GM04504 (cell line): ENCODE measurements at places on chromosomes 2 and 18.

DNA sequence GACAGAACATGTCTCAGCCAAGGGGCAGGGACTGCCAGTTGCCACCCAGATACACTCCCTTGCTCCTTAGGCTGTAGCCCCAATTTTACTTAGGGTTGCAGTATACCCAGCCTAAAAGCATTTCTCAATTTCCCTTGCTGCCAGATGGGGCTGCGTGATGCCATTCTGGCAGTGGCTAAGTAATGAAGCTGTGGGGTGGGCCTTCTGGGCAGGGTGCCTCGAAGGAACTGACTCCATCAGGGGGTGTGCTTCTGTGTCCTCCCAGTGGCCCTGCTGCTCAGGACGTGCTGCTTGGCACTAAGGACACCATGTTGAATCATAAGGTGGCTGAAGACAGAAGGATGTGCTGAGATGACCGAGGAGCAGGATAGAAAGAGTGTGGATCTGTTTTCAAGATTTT lies 74.2 kb downstream of the VWA3B start:
- no peak for DNase-seq

DNA sequence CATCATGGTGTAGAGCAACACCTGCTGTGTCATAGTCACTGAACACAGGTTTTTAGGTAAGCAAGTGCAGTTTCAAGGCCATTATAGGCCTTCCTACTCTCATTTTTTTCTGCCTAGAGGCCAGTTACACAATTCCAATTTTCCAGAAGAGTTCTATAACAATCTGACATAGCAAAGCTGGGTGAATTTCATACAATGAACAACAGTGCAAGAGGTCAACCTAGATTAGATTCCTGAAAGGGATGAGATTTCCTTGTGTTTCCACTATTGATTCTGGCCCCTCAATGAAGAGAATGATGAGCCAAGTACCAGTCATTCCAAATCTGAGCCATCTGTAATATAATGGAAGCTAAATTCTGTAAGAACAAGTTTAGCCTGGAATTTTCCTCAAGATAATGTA lies 15.3 kb upstream of the CD28 start:
- DNase-seq = no peak

- DNase-seq = no peak
Measured at GRCh38 chr2:164044622-164045021, 308.8 kb upstream of the FIGN start.

DNA sequence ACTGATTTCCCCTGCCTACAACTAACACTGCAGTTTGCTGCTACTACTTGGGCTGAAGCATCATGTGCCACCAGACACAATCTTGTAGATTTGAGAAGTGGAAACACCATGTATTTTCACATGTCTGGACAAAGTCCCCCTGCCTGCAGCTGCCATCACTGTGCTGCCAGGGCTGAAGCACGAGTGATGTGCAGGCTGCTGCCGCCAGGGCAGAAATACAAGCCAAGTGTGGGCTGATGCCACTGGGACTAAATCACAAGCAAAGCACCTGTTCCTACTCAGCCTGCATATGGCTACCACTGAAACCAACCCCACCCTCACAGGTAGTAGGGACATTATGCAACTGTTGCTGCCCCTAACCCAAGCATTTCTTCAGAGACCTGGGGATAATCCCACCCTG lies 179.5 kb upstream of the SLC35G4 start:
- DNase-seq = no peak

DNA sequence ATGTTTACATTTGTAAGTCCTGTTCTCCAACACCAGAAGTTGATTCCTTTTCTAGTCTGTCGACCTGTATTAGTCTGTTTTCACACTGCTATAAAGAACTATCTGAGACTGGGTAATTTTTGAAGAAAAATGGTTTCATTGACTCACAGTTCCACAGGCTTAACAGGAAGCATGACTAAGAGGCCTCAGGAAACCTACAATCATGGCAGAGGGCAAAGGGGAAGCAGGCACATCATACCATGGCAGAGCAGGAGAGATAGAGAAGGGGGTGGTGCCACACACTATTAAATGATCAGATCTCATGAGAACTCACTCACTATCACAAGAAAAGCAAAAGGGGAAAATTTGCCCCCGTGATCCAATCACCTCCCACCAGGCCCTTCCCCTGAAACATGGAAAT lies 112.8 kb upstream of the MAP3K20 start:
- no peak for DNase-seq

DNA sequence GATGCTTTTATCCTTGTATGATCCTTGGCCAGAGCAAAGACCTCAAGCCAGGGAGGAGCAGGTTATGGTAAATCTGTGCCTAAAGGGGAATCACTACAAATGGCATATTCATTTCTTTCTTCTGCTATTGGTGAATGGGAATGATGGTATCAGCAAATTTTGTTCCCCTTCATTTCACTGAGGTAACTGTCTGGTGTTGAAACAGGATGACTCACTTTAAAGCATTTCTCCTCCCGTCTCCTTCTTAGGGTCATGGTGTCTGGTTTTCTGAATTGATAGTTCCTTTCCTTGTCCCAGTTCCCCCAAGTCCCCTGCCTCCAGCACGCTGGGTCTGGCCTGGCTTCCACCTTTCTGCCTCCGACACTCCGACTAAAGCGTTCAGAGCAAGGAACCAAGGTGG lies 109.2 kb downstream of the MREG start:
- DNase-seq = no peak

DNA sequence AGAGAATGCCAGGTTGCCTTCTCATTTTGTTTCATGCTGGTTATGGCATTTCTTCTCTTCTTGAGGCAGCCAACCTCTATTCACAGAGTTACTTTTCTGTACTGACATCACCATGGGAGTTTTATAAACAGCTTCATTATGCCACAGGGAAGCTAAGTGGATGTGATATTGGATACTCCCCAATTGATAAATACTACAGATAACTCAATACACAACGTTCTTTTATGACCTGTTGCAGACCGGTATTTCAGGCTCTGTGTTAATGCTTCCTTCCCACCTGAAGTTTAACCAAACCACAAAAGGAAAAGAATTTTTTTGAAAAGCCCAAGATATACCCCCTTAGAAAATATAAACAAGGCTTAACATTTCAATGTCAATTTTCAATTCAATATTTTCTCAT lies 258.3 kb upstream of the SOX11 start:
- DNase-seq = no peak

DNA sequence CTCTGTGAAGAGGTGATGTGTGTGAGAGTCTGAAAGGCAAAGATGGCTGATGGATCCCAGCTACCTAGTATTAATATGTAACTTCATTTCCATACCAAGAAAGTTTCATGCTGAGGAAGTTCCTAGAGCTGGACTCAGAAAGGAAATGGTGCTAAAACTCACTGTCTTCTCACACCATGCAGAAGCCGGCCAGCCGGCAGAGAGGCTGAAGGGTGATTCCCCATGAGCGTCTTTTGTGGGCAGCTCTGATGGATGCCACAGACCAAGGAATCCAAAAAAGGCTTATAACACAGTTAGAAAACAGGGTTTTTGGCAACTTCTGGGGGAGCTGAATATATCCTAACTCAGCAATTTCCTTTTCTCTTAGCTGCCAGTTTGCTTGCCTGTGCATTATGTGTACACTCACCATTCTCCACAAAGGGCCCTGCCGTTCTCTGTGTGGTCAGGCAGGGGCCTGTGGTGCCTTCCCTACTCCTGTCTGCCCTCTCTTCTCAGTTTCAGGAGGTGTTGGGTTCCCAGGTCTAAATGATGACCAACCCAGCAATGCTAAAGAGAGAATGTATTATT lies 289.4 kb downstream of the MTX2 start:
- DNase-seq = no peak

DNA sequence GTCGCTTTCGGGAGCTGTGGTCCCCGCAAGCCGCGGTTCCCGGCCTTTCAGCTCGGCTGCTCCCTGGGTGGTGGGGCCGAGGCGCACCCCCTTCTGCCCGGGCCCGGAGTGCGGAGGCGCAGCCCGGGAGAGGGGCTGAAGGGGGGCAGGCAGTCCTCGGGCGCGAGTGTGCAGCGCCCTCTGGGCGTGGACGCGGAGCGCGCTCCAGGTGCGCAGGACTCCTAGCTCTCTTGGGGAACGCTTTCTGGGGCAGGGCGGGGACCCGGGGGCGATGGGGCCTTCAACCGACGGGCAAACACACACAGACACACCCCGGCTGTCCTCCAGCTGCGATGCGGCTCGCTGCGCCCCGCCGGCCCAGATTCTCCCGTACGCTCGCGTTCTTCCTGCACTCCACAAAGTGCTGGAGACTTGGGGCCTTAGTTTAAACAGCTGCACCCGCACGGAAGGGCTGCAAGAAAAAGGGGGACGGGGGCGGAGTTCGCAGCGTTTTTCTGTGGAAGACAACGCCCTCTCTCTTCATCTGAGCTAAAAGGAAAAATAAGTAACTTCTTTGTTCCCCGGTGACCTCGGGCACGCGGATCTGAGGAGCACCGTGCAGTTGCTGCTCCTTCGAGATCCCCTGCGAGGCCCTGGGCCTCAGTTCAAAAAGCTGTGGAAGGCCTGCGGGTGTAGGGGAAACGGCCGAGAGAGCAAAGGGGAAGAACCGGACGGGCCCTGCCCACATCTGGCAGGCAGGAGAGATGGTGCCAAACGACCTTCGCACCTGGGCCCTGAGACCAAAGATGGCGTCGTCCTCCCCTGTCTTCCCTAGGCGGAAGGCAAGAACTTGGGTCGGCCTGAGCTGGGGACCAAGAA lies 593 bp upstream of the SDC1 start:
- no peak for DNase-seq

- no peak for DNase-seq
Measured at GRCh38 chr2:222465746-222466145, 41.4 kb downstream of the SGPP2 start.

GRCh38 chr18:70674896-70675295 lies 386.1 kb downstream of the SOCS6 start:
- no peak for DNase-seq

- no peak for DNase-seq
Measured at GRCh38 chr2:222167762-222168161, 131.0 kb downstream of the PAX3 start.

DNA sequence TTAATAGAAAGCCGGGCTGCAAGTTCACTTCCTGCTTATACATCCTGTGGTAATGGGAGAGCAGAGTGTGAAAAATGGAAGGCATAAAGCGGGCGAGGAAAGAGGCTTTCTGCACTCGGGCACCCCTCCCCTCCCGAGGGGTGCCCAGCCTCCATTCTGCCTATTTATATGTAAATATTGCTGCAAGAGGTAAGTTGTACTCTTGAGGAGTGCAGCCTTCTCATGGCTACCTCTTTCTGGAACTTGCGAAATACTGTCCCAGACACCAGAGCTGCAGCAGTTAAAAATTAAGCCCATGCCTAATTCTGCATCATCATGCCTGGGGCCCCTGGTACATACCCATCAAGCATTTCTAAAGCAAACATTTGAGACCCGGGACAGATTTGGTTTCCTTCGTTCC lies 156.0 kb downstream of the GBX2 start:
- no peak for DNase-seq

DNA sequence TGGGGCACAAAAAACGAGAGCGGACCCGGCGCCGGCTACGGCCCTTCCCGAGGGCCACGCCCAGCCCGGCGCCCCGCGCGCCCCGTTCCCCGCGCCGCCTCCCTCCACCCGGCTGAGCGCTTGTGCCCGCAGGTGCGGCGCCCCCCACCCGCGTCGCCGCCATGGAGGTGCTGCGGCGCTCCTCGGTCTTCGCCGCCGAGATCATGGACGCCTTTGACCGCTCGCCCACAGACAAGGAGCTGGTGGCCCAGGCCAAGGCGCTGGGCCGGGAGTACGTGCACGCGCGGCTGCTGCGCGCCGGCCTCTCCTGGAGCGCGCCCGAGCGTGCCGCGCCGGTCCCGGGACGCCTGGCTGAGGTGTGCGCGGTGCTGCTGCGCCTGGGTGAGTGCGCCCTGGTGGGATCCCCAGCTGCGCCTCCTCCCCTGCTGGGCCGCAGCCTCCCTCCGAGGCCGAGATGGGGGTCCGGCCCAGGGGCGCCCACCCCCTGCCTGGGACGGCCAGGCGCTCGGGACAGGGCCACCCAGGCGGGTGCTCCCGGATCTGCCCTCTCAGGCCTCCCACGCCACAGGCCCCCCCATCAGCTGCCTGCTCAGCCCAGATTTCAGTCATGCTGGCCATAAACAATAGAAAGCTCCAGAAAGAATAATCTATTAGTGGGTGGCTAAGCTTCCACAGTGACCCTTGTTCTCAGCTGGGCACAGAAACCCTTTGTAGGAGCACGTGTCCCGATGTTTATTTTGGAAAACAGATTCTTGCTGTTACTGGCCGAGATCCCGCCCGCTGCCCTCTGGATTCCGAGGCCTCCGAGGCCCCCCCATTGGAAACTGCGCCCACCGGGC lies 997 bp downstream of the BOK start:
- no peak for DNase-seq

DNA sequence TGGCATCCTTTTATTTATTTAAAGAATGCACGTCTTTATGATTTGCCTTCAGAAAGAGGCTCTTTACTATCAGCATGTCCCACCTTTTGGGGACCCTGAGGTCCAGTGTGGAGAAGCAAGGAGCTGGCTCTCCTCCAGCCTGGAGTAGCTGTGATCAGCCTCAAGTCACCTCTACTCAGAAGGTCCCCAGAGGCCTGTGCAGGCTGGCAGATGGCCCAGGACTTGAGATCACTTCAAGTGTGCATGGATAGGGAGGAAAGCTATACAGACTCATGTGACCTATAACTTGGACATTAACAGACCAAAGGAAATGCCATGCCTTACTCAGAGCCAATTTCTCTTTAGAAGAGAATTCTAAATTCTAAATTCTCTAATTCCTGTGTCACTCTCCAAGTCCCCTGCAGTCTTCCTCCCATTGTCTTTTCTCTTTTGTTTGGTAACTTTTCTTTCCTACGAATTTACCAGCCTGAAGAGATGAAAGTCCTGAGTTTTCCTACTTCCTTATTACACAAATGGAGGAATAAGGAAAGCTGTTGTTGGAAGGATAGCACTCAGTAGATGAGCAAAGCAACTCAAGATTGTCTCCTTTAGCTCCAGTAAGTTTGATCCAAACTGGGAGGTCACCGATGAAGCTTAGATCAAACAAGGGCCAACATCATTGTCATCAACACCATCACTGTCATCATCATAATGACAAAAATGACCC lies 163.9 kb downstream of the GFPT1 start:
- no peak for DNase-seq

DNA sequence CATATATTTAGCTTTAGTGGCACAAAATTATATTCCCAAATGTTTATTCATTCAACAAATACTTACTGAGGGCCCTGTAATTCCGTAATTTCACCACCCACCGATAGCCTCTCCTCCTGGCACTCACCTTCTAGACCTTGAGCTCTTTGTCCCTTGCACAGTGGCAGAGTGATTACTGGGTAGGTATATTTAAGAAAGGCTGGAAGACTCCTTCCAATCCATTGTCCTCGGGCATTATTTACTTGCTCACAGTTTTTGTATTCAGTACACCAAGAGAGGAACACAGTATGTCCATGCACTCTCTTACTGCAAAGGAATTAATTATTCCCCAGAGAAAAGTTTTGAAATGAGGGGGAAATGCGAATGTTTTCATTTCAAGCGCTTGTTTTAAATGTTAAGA lies 1.1 kb upstream of the CDCA7 start:
- DNase-seq = no peak
